Psoas muscle (tissue), 8 donors: ENCODE measurements at places on chromosomes 4 and X. TPM values are rescaled to one million over a fixed set of nuclear protein-coding genes. Genes with fewer than 3 reads are reported as not detected.

Gene TMEM47
- total RNA-seq, result 31.7 TPM

Gene RLIM
- total RNA-seq, result 20.5 TPM

Gene CYSLTR1
- total RNA-seq, result 0.86 TPM

Gene VCX
- not detected for total RNA-seq

Gene TBC1D8B
- total RNA-seq, result 1.0 TPM

DNA sequence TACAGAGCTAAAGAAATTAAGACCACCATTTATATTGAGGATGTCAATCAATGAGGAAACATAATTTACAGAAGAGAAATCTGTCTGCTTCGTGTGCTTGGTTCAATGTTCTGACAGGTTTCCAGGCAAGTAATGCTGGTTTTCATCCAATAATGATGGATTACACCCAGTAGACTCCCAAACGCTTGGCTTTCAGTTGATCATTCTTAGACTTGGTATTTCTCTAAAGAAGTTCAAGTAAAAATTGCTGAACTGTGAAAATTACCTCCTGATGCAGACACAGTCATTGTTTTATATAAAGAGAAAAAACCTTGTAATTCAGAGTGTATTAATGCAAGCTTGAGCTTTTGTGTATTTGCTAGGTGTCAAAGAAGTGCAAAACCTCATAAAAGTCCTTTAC is 85.0 kb downstream of the VCX3A start:
- DNase-seq, result no peak
- H3K27ac ChIP-seq, result no peak overlapping the region
- no peaks in the 10 kb centered on the region for H3K4me1 ChIP-seq
- H3K4me3 ChIP-seq, result no peak overlapping the region

DNA sequence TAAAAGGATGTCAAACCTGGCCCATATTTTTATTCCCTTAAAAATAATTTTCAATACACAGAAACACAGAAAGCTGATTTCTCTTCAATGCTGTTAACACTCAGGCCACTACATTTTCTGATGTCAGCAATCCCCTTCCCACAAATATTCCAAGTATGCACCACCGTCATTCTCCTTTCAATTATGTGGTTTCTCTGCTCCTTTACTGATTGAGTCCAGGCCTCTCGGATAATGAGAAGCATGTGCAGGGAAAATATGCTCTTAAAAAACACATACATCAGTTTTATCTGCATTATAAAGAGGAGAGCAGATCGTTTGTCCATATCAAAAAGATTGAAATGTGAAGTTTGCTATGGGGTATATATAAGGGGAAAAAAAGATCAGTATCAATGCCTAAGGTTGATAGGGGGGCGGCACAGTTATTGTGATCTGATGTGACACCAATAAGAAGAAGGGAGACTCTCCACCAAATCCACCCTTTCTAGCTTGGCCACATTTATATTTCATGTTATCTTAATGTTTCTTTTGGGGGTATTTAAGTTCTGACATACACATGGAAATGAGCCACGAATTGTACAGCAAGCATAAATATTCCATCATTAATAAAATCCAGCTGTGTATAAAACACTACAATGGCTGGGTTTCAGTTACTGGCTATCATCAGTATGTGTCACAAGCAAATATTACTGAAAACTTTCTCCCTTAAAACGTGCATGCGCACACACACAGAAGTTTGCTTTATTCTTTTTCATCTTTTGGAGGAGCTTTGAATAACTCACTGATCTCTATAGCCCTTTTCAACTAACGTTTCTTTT is 6.4 kb downstream of the AMOT start:
- peak overlapping the region; percentile 70 for H3K27ac ChIP-seq
- no peaks in the 10 kb centered on the region for H3K36me3 ChIP-seq
- peaks cover 15% of the 10 kb centered on the region for H3K27me3 ChIP-seq
- peaks cover 18% of the 10 kb centered on the region for H3K4me1 ChIP-seq

- H3K4me3 ChIP-seq, result no peak overlapping the region
- H3K4me1 ChIP-seq, result peaks cover 28% of the 10 kb centered on the region
- no peak overlapping the region for H3K27ac ChIP-seq
- no peaks in the 10 kb centered on the region for H3K36me3 ChIP-seq
Observed at GRCh38 chr4:2789351-2789750, 3.5 kb upstream of the SH3BP2 start.

DNA sequence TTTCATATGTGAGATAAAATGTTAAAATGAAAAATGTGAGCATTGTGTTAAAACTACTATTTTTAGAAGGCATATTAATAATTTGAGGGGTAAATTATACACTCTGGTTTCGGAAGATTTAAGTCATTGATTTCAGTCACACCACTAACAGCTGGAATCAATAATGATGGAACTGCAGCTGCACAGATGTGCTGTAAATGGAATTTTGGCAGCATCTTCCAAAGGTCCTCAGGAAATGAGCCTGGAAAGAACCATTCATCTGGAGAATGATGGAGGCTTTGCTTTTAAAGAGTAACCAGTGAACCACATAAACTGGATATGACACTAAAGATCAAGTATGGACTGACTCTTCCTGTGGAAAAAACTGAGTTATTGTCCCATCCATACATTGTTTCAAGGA is 759.0 kb upstream of the EPHA5 start:
- no peaks in the 10 kb centered on the region for H3K4me1 ChIP-seq
- no peaks in the 10 kb centered on the region for H3K36me3 ChIP-seq
- DNase-seq, result no peak
- no peak overlapping the region for H3K27ac ChIP-seq
- H3K4me3 ChIP-seq, result no peak overlapping the region

- no peak for DNase-seq
- peaks cover 36% of the 10 kb centered on the region for H3K27me3 ChIP-seq
- H3K4me1 ChIP-seq, result no peaks in the 10 kb centered on the region
- H3K4me3 ChIP-seq, result no peak overlapping the region
- no peak overlapping the region for H3K27ac ChIP-seq
Observed at GRCh38 chrX:46327566-46328115, 217.6 kb downstream of the ZNF674 start.

DNA sequence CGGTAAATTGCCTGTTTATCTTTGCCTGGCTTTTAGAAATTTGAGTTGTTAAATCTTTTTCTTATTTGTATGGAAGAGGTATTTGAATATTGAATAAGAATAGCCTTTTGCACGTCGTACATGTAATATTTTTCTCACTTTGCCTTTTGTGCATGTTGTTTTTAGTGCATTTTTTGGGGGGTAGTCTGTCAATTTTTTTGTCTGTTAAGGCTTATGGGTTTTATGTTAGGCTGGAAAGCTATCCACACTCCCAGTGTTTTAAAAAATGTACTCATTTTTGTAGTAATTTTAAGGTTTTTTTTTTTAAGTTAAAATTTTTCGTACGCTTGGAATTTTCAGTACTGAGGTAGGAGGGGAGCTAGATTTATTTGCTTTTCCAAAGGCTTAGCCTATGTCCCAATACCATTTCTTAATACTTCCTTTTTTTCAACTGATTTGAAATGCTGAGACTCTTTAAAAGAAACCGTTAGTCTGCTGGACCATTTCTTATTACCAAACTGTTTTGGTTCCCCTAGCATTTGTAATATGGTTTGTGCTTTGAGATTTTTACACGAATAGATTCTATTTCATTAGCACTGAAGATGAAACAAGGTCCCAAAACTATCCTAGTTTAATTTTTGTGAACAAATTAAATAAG is 1.3 kb downstream of the HERC5 start:
- H3K4me3 ChIP-seq, result peak overlapping the region; percentile 82
- H3K4me1 ChIP-seq, result no peaks in the 10 kb centered on the region
- DNase-seq, result no peak
- H3K36me3 ChIP-seq, result no peaks in the 10 kb centered on the region
- no peaks in the 10 kb centered on the region for H3K27me3 ChIP-seq
- H3K27ac ChIP-seq, result no peak overlapping the region

DNA sequence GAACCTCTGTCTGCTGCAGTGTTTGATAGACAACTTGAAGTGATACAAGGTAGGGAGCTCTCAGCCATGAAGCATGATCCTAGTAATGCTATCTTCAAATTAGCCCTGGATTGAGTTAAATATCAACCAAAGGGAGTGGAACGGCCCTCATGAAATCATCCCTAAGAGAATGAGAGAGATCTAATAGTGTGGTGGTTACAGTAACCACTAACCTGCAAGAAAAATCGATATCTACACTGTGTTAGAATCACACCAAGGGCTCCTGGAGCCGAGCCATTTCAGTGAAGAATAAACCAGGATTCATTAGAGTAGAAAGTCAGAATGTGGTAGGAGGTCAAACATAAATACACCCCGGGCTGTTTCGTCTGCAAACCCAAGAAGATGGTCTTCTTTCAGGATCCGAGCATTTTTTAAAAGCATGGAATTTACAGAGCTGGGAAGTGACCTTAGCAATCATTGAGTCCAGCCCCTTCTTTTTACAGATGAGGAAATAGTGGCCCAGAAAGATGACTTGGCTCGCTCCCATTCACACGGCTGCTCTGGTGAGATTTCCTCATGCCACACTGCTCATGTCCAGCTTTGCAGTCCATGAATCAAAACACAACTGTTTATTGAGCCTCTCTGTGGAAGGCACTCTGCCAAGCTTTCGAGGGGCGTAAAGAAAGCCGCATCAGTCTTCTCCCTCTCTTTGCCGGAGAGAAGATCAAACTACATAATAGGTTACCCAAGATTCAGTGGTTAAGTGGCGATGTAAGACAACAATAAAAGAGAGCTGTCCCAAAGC is 5.5 kb upstream of the DCTD start:
- H3K27me3 ChIP-seq, result no peaks in the 10 kb centered on the region
- H3K4me3 ChIP-seq, result no peak overlapping the region
- H3K27ac ChIP-seq, result no peak overlapping the region
- H3K36me3 ChIP-seq, result no peaks in the 10 kb centered on the region
- DNase-seq, result no peak

GRCh38 chr4:155678011-155678410 is 11.4 kb downstream of the GUCY1A1 start:
- no peaks in the 10 kb centered on the region for H3K4me1 ChIP-seq
- H3K36me3 ChIP-seq, result no peaks in the 10 kb centered on the region
- H3K27me3 ChIP-seq, result no peaks in the 10 kb centered on the region
- DNase-seq, result no peak
- H3K27ac ChIP-seq, result no peak overlapping the region
- no peak overlapping the region for H3K4me3 ChIP-seq

DNA sequence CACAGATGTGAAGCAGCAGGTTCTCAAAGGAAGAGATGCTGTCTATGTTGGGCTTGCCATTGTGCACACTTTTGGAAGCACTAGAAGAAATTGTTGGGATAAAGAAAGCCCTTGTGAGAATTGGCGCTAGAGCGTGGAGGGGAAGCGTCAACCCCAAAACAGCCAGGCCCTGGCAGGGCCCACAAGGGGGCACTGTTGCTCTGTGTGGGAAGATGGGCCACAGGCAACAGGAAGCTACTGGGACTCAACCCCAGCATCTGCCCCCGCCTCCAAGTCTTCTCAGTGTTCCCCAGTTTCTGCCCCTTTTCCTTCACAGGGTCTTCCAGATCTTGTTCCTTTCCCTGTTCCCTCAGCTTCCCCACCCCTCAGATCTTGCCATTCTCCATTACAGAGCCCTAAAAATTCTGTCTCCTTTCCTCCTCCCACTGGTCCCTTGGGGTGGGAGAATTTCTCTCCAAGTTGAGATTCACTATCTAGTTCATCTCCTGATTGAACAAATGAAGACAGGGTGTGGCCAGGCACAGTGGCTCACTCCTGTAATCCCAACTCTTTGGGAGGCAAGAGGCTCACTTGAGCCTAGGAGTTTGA is 85.5 kb downstream of the STARD8 start:
- no peak overlapping the region for H3K27ac ChIP-seq
- no peaks in the 10 kb centered on the region for H3K4me1 ChIP-seq
- H3K36me3 ChIP-seq, result no peaks in the 10 kb centered on the region
- peak; percentile 60 for DNase-seq
- no peaks in the 10 kb centered on the region for H3K27me3 ChIP-seq

DNA sequence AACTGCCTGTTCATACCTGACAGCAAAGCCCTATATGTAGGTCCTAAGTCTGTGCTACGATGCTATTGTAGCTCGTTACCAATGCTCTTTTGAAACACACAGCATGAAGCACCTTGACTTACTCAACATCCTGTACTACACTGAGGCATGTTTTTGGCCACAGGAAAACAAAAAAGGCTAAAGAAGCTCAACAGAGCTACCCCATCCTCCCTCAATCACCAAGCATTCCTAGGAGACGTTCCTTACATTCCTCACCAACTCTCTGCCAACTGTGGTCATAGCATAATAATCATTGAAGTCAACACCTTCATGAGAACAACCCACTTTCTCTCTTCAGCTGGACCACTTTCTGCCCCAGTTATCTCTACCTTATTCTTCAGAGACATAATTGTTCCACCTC is 73.7 kb upstream of the SLC25A43 start:
- H3K4me1 ChIP-seq, result no peaks in the 10 kb centered on the region
- H3K27ac ChIP-seq, result no peak overlapping the region
- H3K36me3 ChIP-seq, result no peaks in the 10 kb centered on the region
- no peaks in the 10 kb centered on the region for H3K27me3 ChIP-seq

DNA sequence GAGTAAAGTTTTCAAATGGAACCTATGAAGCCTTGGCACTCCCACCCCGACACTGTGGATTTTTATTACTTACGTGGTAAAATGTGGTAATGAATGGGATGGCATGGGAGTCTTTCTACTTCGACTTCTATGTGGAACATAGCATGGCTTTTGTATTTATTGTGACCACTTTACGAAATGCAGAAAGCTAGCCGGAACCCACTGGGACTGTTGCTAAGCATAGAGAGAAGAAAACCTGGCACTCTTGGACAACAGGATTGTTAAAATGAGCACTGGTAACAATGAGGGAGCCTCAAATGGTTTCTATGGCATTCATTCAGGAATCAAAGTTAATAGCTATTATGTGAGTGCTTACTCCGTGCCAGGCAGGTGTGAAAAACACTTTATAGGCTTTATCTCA is 113.3 kb downstream of the PDS5A start:
- no peaks in the 10 kb centered on the region for H3K36me3 ChIP-seq
- no peaks in the 10 kb centered on the region for H3K4me1 ChIP-seq
- no peak overlapping the region for H3K4me3 ChIP-seq
- H3K27me3 ChIP-seq, result no peaks in the 10 kb centered on the region
- no peak overlapping the region for H3K27ac ChIP-seq

GRCh38 chr4:6773616-6774540 is 8.6 kb upstream of the KIAA0232 start:
- no peaks in the 10 kb centered on the region for H3K27me3 ChIP-seq
- H3K4me1 ChIP-seq, result peaks cover 41% of the 10 kb centered on the region
- no peak for DNase-seq
- H3K36me3 ChIP-seq, result no peaks in the 10 kb centered on the region
- no peak overlapping the region for H3K4me3 ChIP-seq

DNA sequence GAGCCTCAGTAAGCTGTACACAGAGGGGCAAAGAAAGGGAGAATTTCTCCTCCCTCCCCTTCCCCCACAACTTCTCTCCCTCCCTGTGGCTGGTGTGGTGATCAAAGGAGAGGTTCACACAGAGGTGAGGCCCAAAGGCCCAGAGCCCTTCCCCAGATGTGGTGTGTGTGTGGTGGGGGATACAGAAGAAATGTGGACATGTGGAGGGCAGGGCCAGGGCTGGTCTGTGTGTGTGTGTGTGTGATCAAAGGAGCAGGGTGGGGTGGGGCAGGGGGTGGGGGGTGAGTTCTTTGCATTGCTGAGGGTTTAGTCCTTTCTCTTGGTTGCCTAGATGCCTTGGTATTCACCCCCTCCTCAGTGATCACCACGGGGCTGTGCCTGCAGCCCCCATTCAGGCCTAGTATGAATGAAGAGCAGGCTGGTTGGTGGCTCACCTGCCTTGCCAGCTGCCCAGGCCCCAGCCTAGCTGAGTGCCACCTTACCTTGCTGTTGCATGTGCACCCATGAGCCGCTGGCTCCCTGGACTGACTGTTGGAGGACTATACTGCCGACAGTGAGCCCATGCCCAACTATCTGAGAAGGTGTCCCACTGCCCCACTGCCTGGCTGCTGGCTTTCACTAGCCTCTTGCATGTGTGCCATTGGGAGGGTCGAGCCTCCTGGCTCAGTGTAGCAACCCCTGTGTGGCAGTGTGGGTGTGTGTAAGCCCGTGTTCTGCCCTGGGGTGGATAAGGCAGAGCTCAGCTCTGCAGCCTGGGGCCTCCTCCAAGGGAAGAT is 101.9 kb downstream of the EFNB1 start:
- no peaks in the 10 kb centered on the region for H3K36me3 ChIP-seq
- no peak overlapping the region for H3K4me3 ChIP-seq
- H3K4me1 ChIP-seq, result no peaks in the 10 kb centered on the region
- H3K27ac ChIP-seq, result no peak overlapping the region
